Endothelial cell of coronary artery (primary cell): ENCODE measurements at places on chromosomes 12 and 14. TPM values are rescaled to one million over a fixed set of nuclear protein-coding genes. Genes with fewer than 3 reads are reported as not detected.

MAP1LC3B2 gene
- 0.18 and 0.19 TPM in 2 replicates for total RNA-seq

SOX5 gene
- total RNA-seq = 0.28 and 1.8 TPM in 2 replicates

DPPA3 gene
- total RNA-seq = not detected in 2 replicates

ETNK1 gene
- total RNA-seq = 30.9 and 33.9 TPM in 2 replicates

OVCH1 gene
- 0.85 TPM in 1 of 2 replicates, not detected in the other for total RNA-seq

TBK1 gene
- 30.5 and 38.6 TPM in 2 replicates for total RNA-seq

RAB35 gene
- total RNA-seq = 40.4 and 43.1 TPM in 2 replicates

KRT4 gene
- total RNA-seq = not detected in 2 replicates

SYNDIG1L gene
- total RNA-seq = not detected in 2 replicates
